ENCODE measurements at places on chromosomes 5 and 9. TPM values are rescaled to one million over a fixed set of nuclear protein-coding genes. Genes with fewer than 3 reads are reported as not detected.

The UGT3A2 gene
- 4.7 TPM for total RNA-seq

The SFXN1 gene
- 104 TPM for total RNA-seq

DNA sequence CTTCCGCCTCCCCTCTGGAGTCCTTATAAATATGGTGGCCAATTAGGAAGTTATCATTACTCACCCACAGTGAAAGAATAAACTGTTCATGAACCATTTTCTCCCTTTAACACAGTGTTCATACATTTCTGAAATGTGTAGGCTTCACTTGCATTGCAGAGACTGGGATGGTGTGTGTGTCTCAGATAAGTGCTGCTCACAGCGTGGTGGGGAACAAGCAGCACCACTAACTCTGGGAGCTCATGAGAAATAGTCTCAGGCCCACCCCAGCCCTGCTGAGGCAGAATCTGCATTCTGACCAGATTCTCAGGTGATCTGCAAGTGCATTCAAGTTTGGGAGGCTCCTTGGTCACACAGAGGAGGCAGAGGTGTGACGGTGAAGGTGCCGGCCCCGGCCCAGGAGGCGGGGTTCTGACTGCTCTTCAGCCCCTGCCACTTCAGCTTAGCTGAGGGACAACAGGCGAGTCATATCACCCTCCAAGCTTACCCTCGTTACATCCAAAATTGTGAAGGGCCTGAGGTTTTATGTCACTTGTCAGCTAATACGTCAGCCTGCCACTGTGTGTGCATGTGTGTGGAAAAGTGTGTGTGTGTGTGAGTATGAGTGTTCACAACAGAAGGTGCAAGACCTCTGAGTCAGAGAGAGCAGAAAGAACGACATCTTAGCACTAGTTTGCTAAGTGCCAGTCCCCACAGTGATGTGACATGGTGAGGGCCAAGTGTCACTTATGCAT, 34.7 kb downstream of the DAP start:
- DNase-seq = no peak

DNA sequence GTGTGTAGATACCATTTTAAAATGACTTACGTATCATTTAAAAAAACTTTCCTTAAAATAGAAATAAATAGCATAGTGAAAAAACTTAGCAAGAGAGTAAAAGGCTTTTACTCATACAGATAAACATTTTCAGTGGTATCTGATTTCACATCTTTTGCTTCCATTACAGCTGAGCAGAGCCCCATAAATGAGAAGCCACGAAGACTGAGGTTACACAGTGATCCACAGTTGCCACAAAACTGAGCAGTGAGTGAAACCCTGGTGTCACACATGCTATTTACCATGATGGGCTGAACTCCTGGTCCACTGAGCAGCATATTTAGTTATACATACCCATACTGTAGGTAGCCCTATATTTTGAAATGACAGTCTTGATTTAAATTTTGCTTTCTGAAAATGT, 401.2 kb downstream of the KIAA0825 start:
- DNase-seq = no peak

DNA sequence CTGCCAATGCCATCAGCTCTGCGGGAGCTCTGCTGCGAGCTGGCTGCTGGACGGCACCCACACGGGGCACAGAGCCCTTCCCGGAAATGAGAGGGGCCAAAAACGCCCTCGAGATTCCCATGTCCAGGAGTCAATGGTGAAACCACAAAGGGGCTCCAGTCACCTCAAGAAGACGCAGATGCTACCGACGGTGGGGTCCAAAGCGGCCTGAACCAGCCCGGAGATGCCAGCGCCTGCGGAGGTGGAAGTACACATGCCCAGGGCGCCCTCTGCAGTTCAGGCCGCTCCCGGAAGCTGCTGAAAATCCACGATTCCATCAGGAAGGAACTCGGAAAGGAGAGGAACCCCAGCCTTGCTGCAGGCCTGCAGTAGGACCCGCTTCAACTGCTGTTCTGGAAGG, 82.4 kb upstream of the SELENOP start:
- DNase-seq = peak; percentile 77

All from H7 (cell line).